ENCODE measurements at places on chromosomes 1 and 21. TPM values are rescaled to one million over a fixed set of nuclear protein-coding genes. Genes with fewer than 3 reads are reported as not detected.

NBPF6 gene
- not detected for total RNA-seq

AIRE gene
- not detected for total RNA-seq

DNAJC28 gene
- 1.9 TPM for total RNA-seq

RNU1-4 gene
- total RNA-seq = under 0.01 TPM

REN gene
- not detected for total RNA-seq

MCM3AP gene
- total RNA-seq = 35.5 TPM

ENAH gene
- total RNA-seq = 25.1 TPM

PRAMEF13 gene
- total RNA-seq = not detected

SLC22A15 gene
- 2.0 TPM for total RNA-seq

AXDND1 gene
- total RNA-seq = not detected

HIVEP3 gene
- total RNA-seq = 0.93 TPM

ZSCAN20 gene
- total RNA-seq = 6.0 TPM

All from pericardium fibroblast (primary cell).